NCI-H1694 treated with DMSO at 0.1 percent for 48 hours (cell line): ENCODE measurements at places on chromosomes 4 and X.

DNA sequence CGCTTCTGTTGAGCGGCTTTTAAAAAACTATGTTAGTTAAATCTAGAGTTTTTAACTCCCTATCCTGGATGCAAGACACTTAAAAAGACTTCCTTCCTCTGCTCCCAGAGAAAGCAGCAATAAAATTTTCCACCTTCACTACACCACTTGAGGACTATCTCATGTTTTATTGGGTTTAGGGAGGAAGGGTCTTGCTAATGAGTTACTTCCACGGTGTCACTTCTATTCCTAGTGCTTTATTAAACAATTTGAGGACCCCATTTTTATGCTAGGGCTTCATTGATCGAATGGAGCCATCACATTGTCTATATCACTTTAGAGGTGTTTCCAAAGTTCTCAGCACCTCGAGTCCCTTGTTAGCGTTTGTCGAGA is 3.7 kb upstream of the STIM2 start:
- no peak for DNase-seq

GRCh38 chr4:101678180-101678579 is 112.3 kb upstream of the BANK1 start:
- DNase-seq = no peak

GRCh38 chr4:177964693-177965168 is 522.5 kb upstream of the AGA start:
- DNase-seq = no peak

- no peak for DNase-seq
These were observed 37.3 kb downstream of the UNC5C start for GRCh38 chr4:95511477-95511876.

DNA sequence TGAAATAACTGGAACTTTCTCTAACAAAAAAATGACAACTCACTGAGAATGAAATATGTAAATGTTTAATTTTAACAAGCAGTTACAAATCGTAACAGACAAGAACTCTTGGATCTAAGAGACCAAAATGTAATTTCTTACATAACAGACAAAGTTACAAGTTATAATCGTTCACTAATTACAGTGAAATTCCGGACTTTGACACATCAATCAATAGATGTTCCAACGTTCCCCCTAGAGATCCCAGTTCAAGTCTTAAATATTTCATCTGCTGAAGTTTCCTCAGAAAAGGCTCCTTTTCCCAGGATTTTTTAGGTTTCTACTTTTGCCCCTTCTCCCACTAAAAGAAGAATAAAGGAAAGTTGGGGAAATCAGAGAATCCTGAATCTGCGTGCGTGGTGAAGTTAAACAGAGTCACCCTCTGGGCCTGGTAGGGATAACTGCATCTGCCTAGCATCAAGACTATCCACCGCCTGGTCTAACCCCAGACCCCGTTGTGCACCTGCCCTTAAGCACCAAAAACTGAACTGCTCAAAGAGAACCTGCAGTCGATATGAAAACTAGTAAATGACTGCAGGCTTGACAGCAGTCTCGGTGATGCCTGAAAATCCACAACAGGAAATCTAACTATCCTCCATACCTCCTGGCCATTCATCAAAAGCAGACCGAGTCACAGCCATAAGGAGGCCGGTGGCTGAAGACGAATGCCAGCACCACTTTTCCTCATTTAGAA is 2.3 kb downstream of the IRF2 start:
- no peak for DNase-seq

- no peak for DNase-seq
These were observed 39.0 kb upstream of the RASL11B start for GRCh38 chr4:52822972-52823701.

DNA sequence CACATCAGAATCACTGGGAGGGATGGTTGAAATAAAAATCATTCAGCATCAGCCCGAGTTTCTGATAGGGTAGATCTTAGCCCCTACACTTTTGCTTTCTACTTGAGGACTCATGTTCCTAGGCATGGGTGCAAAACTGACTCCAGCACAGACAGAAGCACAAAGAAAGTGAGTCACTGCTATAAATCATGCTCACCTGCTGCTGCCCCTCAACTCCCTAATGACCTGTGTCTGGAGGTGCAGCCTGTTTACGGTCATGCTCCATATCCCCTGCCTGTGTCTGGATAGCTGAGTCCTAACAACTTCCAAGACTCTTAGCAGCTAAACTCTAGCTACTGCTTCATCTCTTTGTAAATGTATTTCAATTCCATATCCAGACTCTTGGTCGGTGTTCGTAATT is 57.8 kb downstream of the ADGRA3 start:
- DNase-seq = no peak

DNA sequence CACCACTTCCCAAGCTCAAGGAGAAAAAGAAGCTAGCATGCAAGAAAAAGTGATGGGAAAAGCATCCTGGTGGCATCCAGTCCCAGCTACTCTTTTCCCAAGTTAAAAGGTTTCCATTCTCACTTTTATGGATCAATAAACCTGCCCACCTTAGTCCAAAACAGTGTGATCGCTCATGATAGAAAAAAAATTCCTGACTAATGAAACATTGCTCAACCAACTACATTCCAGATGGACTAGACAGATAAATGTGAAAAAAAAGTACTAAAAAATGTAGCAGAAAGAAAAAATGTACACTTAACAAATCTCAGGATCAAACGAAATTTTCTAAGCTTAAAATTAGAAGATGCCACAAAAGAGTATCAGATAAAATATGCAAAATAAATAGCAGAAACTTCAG is 312.2 kb downstream of the TMA16 start:
- no peak for DNase-seq

DNA sequence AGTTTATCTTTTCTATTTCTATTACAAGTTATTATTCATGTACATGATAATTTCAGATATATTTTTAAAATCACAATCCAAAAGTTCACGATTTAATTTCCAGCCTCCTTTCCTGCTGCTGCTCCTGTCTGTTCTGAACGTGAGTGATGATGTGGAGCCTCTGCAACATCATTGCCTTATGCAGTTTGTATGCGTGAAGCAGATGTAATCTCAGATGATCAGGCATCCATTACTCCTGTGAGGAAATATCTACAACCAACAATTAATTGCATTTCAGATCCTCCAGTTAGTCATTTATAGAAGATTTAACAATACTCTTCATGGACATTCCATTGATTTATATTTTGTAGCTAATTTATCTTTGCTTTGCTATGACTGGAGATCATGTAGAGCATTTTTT is 668.7 kb upstream of the EPHA5 start:
- no peak for DNase-seq

DNA sequence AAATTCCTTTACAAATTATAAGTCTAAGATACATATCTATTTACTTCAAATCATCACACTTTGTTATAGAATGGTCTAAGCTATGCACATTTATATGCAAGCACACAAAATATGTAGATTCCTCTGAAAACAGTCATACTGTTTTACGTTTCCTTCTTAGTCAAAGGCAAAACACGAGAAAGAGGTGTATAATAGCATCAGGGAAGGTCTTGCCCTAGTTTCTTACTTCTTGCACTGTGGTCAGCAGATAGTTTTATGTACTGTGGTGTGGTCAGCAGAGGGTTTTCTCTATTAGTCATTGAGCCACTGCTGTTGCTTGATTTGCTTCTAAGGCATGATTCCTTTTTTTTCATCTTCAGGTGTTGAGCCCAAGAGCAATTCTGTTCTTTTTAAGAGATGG is 117.7 kb downstream of the ADAM29 start:
- no peak for DNase-seq

- no peak for DNase-seq
These were observed 35.0 kb upstream of the CLCN4 start for GRCh38 chrX:10121787-10122186.

DNA sequence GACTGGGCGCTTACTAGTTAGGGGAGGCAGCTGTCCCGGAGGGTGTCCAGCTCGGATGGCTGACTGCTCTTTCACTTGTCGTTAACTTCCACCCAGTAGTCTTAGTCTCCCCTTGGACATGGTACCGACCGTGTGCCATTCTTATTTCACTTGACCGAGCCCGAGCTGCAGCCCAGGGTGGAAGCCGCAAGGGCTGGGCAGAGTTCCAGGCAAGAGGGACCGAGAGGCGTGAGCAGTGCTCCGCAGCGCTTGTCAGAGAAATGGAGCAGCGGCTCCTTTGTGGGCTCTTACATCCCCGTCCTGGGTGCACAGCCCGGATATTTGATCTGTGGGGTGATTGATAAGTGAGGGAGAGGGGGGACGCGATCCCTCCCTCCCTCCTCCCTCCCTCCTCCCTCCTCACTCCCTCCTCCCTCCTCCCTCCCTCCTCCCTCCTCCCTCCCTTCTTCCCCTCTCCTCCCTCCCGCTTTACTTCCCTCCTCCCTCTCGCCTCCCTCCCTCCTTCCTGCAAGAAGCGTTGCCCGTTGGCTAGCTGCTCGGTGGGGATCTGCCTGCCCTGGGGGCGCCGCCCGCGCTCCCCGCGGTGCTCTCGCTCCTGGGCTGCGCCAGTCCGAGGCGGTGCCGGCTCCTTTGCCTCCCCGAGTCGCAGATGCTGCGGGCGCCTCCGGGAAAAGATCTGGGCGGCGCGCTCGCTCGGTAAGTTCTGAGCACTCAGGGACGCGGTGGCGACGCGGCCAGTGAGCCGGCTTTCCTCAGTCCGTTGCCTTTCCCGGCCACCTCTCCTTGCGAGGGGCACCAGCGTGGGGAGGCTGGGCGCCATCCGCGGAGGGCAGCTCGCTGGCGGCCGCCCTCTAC is at the start of gene SLITRK2:
SLITRK2 (plus strand) TSS at position 499 of the 855 bp plus-strand sequence. CDS start 4,597 bp downstream, outside the sequence.
- no peak for DNase-seq
